ENCODE measurements at places on chromosomes 5 and 9. TPM values are rescaled to one million over a fixed set of nuclear protein-coding genes. Genes with fewer than 3 reads are reported as not detected.

PCDHA9 gene
- polyA plus RNA-seq: not detected

CDX1 gene
- polyA plus RNA-seq: 0.18 TPM

TTF1 gene
- 11.8 TPM for polyA plus RNA-seq

IL5 gene
- not detected for polyA plus RNA-seq

CD274 gene
- polyA plus RNA-seq: 0.57 TPM

PSMB7 gene
- polyA plus RNA-seq: 153 TPM

FCN1 gene
- 1.4 TPM for polyA plus RNA-seq

SHC3 gene
- polyA plus RNA-seq: 0.05 TPM

IRX1 gene
- polyA plus RNA-seq: not detected

ROPN1L gene
- not detected for polyA plus RNA-seq

DNA sequence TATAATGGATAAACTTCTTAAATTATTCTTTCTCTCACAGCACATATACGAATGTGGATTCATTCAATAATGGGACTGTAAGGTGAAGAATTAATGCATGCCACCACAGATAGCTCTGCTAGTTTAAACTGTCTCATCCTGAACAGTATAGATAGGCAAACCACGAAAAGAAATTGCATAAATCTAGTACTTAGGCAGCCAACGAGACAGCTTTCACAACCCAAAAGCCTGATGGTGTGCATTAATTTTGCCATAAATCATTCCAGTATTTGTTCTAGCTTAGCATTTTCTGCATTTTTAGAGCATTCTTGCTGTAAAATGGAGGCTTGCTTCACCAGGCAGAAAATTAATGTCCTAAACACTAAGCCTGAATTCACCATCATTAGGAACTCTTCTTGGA is 834.2 kb upstream of the DMAC1 start:
- no peak overlapping the region for H3K4me3 ChIP-seq
- H3K27ac ChIP-seq: no peak overlapping the region

GRCh38 chr5:95668728-95669127 is 14.1 kb downstream of the SPATA9 start:
- H3K4me1 ChIP-seq: peaks cover 11% of the 10 kb centered on the region
- H3K27ac ChIP-seq: no peak overlapping the region
- no peaks in the 10 kb centered on the region for H3K27me3 ChIP-seq
- H3K36me3 ChIP-seq: no peaks in the 10 kb centered on the region
- no peak for DNase-seq

GRCh38 chr5:95070453-95070852 is 214.4 kb downstream of the MCTP1 start:
- no peak overlapping the region for H3K4me3 ChIP-seq
- no peaks in the 10 kb centered on the region for H3K27me3 ChIP-seq
- no peak overlapping the region for H3K27ac ChIP-seq
- H3K4me1 ChIP-seq: no peaks in the 10 kb centered on the region

GRCh38 chr9:89427621-89428221 is 70.2 kb downstream of the SEMA4D start:
- H3K4me1 ChIP-seq: peaks cover 5% of the 10 kb centered on the region
- H3K4me3 ChIP-seq: no peak overlapping the region
- H3K36me3 ChIP-seq: no peaks in the 10 kb centered on the region
- no peak for DNase-seq

GRCh38 chr9:109012009-109012875 is 1.1 kb downstream of the CTNNAL1 start:
- peak; percentile 68 for DNase-seq
- H3K36me3 ChIP-seq: no peaks in the 10 kb centered on the region
- H3K4me1 ChIP-seq: peaks cover 16% of the 10 kb centered on the region

DNA sequence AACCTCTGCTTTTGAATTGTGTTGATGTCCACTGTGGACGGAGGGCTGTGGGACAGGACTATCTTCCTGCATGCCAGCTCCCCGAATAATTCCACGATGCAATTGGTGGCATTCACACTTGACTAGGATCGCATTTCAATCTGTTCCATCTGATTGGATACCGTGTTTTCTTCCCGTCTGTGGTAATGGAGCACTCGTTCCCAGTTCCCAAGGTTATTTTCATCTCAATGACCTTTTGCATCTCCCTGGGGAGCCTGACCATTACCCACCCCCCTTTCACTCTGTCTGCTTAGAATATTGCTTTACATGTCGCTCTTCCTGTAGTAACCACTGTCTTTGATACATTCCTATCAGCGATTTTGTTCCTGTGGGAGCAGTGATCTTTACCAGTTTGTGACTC is 402.2 kb upstream of the WWC1 start:
- no peaks in the 10 kb centered on the region for H3K4me1 ChIP-seq
- no peak for DNase-seq
- no peak overlapping the region for H3K4me3 ChIP-seq
- no peak overlapping the region for H3K27ac ChIP-seq

DNA sequence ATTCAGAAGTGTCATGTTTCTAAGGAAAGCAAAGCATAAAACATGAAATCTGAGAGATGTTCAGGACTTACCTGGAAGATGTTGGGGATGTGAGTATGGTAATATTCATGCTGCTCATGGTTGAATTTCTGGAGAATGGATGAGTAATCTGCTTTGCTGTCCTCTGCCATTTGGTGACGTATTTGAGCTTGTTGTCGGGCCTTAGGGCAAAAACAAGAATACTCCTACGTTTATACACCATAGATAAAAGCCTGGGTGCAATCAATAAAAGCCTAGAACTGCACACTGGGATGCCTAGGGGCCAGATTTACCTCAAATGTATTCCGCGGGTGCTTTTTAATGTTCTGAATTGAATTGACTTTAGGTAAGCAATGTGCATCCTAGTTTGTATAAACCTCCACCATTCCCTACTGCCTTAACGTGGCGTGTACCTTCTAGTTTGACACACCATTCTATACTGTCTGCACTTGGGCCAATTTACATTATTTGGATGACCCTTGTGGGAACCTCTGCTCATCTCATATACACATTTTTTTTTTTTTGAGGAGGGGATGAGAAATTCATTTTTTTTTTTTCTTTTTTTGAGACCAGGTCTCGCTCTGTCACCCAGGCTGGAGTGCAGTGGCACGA is 94.4 kb downstream of the USP20 start:
- no peaks in the 10 kb centered on the region for H3K27me3 ChIP-seq
- no peak overlapping the region for H3K27ac ChIP-seq
- no peak for DNase-seq
- no peak overlapping the region for H3K4me3 ChIP-seq

- H3K36me3 ChIP-seq: no peaks in the 10 kb centered on the region
- DNase-seq: peak; percentile 49
- H3K27me3 ChIP-seq: no peaks in the 10 kb centered on the region
- no peak overlapping the region for H3K4me3 ChIP-seq
- peaks cover 42% of the 10 kb centered on the region for H3K4me1 ChIP-seq
- H3K27ac ChIP-seq: peak overlapping the region; percentile 94
These were observed 140.3 kb upstream of the IER5L start for GRCh38 chr9:129318121-129319075.

DNA sequence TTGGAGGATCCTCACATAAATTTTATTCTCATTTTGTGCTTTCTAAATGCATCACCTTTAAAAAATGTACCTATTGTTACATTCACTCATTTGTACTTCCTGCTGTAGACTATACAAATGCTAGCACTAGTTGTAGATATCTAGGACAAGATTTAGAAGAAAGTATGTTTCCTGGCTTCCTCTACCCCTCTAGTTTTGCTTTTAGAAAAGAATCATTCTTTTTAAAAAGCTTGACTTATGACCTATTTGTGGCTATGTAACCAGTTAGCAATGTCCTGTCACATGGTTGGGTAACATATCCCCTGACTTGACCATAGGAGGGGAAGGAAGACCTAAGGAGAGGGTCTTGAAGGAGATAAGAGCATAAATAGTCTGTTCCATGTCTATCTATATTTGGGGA is 13.3 kb downstream of the CAMK4 start:
- no peaks in the 10 kb centered on the region for H3K4me1 ChIP-seq
- no peak for DNase-seq
- H3K27ac ChIP-seq: no peak overlapping the region
- H3K27me3 ChIP-seq: no peaks in the 10 kb centered on the region
- H3K36me3 ChIP-seq: no peaks in the 10 kb centered on the region

GRCh38 chr5:88404405-88404804 is 135.8 kb upstream of the TMEM161B start:
- H3K4me3 ChIP-seq: no peak overlapping the region
- H3K4me1 ChIP-seq: no peaks in the 10 kb centered on the region
- DNase-seq: no peak
- no peak overlapping the region for H3K27ac ChIP-seq

DNA sequence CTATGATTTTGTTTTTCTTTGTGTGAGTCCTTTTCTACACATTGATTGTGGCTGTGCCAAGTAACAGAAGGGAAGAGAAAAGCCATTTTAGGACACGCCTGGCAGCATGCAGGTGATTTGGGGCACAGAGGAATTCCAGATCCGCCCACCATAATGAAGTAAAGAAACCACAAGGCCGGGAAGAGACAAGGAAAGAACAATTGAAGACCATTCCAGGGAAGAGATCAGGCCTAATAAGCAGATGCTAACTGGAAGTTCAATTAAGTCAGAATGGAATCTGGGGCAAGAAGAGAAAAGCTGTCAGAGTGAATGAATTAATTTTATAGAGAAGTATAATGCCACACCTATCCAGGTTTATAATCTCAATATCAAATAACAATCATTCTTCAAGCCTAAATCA is 110.2 kb upstream of the ISL1 start:
- no peak overlapping the region for H3K27ac ChIP-seq
- no peaks in the 10 kb centered on the region for H3K27me3 ChIP-seq
- no peaks in the 10 kb centered on the region for H3K4me1 ChIP-seq
- DNase-seq: no peak

DNA sequence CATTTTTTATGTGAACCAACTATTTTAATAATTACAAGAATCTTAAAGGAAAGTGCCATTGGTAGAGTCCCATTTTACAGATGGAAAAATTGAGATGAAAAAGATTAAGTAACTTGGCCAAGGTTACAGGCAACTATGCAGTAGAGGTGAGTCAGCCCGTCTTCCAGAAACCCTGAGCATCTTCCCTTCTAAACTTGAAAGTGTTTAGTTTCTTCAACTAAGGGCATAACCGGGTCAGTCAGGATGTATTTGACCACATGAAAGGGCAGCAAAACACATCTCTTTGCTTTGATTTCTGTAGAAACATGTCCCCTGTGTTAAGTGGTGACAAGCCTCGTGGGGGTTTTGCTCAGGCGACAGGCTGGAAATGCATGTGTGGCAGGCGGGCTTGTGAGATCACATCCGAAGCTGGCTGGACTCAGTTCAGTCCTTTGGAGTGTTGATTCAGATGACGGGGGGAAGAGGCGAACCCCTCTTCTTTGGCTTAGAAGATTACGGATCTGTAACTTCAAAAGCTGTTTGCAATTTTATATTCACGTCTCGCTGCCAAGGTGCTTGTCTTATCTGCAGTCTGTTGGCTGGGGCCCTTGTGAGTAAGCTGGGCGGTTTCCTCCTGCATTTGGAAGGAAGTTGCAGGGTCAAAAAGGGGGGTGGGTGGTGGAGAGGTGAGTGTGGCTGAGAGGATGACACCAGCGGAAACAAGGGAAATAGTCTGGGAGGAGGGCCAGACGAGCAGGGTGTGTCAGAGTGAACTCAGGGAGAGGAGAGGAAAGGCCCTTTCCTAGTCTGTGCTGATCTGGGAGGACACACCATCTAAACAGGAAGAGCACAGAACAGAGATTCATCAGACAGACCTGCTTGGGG is 78.9 kb upstream of the RPS23 start:
- H3K27me3 ChIP-seq: no peaks in the 10 kb centered on the region
- H3K27ac ChIP-seq: no peak overlapping the region
- H3K36me3 ChIP-seq: no peaks in the 10 kb centered on the region
- no peak overlapping the region for H3K4me3 ChIP-seq
- H3K4me1 ChIP-seq: peaks cover 2% of the 10 kb centered on the region
